ENCODE measurements at places on chromosomes 4 and X.

GRCh38 chr4:98260047-98260578 lies 1.1 kb upstream of the RAP1GDS1 start:
- peak; percentile 32 for DNase-seq

DNA sequence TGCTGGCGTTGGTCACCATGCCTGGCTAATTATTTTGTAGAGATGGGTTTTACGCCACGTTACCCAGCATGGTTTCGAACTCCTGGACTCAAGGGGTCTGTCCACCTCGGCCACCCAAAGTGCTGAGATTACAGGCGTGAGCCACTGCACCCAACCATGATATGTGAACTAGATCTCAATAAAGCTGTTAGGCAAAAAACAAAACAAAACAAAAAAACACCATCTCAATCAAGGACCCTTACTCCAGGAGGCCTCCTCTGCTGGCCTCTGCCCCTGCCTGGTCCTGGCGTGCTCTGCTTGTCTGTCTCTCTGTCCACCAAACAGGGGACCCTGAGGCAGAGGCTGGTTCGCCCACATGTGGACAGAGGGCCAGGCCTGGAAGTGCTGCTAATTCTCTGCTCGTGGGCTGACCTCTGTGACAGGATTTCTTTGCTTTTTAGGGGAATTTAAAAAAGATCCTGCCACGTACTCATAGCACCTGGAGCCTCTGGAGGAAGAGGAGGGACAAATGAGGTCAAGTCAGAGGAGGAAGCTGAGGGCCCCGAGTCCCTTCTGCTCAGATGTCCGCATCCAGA lies 32.7 kb upstream of the WFS1 start:
- no peak for DNase-seq

DNA sequence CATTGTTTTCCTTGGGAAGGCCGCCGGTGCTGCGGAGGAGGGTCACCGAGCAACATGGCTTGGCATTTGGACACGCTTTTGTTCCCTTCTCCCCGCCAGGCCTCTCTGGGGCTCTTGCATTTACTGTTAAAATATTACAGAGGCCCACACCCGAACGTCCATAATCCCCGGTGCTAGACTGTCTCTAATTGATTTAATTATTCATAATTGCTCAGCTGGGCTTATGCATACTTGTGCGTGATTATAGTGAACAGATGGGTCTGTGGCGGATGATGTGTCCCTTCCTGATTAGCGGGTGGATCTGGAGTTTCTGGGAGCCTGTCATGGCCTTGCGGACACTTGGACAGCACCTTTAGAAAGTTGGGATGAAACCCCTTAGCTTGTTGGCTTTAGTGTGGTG lies 100.2 kb upstream of the MSX1 start:
- no peak for DNase-seq

DNA sequence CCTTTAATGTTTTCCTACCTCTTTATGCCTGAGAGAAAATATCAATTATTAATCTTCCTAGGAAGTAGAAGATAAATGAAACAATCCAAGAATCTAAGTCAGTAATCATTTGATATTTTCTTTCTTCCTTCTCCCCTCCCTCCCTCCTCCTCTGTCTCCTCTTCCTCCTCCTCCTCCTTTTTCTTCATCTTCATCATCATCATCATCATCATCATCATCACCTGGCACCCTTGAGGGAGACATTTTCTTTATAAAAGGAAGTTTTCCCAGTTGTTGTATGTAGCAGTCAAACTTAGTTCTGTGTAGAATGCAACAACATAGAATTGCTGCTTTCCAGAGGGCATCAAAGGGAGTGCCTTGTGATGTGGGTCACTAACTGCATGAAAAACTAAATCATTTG lies 100.1 kb downstream of the SLC10A6 start:
- no peak for DNase-seq

Data from hepatic stellate cell (primary cell).